ENCODE measurements at places on chromosomes 11 and 22.

GRCh38 chr22:35548722-35549112 is 8.1 kb downstream of the RASD2 start:
- DNase-seq = no peak

- no peak for DNase-seq
Observed at GRCh38 chr22:44309137-44309536, 3.6 kb downstream of the SHISAL1 start.

- DNase-seq = no peak
Observed at GRCh38 chr11:60991457-60991856, 20.0 kb downstream of the CD6 start.

DNA sequence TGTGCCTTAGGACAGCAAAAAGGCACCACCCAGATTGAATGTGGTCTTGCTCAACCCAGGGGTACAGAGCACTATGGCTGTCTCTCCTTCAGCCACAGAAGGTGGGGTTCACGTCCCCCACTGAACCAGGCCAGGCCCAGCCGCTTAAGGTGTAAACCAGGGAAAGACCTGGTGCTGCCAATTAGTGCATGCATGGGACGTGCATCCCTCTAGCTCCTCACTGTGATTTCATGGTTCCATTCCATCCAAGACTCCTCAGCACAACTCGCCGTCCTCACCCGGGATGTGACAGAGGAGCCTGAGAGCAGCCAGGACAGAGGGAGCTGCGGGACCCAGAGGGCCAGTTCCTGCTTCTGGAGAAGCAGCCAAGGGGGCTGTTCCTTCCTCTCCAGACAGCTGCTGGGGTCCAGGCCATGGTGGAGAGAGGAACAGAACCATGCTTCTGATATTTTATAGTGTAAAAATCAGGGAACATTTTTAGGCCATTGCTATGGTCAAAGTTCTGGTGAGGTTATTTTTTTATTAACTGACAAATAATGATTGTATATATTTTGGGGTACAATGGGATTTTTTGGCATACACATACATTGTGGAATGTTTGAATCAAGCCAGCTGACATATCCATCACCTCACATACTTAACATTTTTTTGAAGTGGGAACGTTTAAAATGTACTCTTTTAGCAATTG is 492.2 kb upstream of the B3GAT1 start:
- no peak for DNase-seq

GRCh38 chr11:17604201-17604914 is 57.3 kb downstream of the OTOG start:
- no peak for DNase-seq

- no peak for DNase-seq
Observed at GRCh38 chr11:61153593-61154095, 7.6 kb downstream of the VPS37C start.

DNA sequence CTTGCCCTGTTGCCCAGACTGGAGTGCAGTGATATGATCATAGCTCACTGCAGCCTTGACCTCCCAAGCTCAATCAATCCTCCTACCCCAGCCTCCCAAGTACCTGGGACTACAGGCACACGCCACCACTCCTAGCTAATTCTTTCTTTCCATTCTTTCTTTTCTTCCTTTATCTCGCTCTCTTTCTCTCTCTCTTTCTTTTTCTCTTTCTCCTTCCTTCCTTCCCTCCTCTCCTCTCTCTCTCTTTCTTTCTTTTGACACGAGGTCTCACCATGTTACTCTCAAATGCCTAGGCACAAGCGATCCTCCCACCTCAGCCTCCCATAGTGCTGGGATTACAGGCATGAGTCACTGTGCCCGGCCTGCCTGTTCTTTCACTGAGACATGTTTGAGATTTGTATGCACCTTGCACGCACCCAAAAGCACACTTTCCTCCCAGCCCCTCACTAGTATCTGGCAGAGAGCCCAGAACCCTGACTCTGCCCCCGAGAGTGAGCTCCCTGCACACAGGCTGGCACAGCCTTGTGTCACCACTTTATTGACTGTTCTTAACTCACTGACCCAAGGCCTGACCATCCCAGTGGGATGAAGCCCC is 56.8 kb downstream of the CD6 start:
- no peak for DNase-seq

GRCh38 chr11:13126430-13126829 is 117.3 kb downstream of the RASSF10 start:
- DNase-seq = no peak

DNA sequence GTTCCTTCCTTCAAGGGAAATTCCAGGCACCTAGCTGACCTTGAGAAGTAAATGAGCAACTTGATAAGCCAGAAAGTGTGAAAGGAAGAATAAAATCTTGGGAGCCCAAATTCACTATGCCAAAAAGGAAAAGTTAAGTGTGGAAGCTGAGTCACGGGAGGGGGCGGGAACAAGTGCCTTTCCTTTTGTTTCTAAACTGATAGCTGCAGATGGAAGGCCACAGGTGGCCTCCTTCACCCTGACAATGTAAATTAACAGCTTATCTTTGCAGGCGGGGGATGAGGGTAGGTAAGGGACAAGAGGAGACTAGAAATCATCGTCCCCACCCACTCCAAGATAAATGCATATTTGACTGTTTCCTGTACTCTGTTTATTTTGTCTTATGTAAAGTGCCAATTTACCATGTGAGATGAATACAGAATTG is 36.4 kb upstream of the TREH start:
- no peak for DNase-seq

GRCh38 chr11:41379084-41379483 is 80.4 kb downstream of the LRRC4C start:
- DNase-seq = no peak

DNA sequence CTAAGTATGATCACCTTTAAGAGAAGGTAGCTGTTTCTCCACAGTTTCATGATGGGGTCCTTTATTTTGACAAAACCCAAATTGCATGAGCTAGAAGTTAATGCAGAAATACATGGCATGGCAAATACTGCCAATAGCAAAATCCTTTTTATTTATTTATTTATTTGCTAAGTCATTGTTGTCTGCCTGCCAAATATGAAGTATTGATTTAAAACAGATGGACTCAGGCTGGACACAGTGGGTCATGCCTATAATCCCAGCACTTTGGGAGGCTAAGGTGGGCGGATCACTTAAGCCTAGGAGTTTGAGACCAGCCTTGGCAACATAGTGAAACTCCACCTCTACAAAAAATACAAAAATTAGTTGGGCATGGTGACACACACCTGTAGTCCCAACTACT is 52.4 kb downstream of the LARGE2 start:
- no peak for DNase-seq

DNA sequence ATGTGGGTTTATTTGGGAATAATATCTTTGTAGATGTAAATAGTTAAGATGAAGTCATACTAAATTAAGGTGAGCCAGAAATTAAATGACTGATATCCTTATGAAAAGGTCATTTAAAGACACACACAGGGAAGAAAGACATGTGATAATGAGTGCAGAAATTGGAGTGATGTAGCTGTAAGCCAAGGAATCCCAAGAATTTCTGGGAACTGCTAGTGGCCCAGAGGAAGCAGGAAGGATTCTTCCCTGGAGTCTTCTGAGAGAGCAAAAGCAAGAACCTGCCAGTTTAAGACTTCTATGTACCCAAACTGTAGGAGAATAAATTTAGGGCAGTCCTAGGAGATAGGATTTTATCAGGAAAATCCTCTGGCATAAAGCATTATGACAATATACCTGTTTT is 66.9 kb downstream of the LRRC4C start:
- no peak for DNase-seq

GRCh38 chr22:34763496-34763895 is 302.5 kb upstream of the ISX start:
- no peak for DNase-seq

DNA sequence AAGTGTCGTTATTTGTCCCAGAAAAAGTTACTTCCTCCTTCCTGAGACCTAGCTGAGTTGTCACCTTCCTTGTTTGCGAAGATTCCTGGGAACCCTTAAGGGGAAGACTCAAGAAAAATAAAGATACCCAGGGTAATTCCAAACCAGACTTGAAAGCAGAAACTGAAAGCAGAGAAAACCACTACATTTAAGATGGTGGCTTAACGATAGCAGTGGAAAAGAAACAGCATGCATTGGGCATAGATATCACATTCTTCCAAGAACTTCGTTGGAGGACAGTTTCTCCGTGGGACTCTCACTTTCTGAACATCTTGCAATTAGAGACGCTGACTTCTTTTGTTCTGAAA is 89.1 kb downstream of the FAM76B start:
- DNase-seq = no peak

DNA sequence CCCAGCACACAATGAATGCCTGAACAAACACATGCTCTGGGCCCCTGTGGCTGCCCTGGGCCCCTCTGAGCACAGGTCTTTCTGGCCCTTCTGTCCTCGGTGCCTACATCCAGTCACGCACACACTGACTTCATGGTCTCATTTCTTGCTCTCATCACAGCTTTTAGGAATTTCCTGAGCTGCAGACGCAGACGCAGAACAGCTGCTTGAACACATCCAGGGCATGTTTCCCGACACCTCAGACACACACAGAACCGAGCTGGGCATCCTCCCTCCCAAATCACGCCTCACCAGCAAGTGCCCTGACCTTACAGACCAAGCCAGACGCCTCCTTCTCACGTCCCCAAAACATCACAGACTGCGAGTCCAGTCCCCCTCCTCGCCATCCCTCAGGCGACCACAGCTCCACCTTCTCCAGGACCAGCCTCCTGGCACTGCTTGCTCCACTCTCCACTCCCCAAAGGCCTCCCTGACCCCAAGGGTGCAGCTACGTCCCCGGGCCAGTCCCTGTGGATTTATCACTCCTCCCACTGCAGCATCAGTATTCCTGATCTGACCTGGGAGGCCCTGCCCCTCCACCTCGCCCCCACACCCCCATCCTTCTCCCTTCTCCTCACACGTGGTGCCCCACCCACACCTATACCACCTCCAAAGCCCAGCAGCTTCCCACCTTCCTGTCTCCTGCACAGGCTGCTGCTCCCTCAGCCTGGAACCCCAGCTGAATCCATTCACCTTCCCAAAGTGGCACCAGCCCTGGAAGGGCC is 12.9 kb downstream of the SIRT3 start:
- no peak for DNase-seq

GRCh38 chr22:38167988-38168407 is 13.6 kb downstream of the PLA2G6 start:
- DNase-seq = no peak

- DNase-seq = no peak
Observed at GRCh38 chr11:59152312-59152951, 9.8 kb downstream of the FAM111A start.

DNA sequence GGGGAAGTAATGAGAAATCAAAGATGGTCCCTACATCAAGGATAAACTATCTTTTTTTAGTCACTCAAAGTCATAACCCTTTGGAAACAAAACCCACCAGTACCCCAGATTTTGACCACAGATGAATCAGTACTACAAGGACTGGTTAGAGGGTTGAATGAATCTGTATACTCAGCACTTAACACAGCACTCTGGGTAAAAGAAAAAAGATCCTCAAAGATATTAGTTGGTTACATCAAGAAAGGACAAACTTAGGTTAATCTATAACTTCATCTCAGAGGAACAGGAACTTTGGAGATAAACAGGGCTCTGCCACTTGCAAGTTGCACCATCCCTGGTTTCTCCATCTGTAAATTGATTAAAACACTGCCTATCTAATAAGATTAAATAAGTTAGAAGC is 18.8 kb downstream of the SC5D start:
- no peak for DNase-seq

GRCh38 chr11:133337951-133338418 is 194.3 kb downstream of the OPCML start:
- no peak for DNase-seq

DNA sequence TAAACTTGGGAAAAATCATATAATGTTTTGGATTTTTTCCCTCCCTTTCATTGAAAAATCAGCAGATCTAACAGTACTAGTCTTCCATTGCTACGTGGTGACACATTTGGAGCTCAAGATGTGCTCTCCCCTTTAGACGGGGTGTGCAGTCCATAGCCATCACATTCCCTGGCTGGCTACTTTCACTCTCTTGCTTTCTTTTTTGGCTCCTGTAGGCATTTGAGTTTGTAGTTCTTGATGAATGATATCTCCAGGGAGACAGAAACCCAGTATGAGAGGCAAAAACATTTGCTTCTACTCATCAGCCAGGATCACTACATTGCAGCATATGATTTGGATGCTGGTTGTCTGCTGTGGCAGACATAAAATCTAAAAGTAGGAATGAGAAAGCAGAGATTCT is 12.1 kb downstream of the CCDC81 start:
- DNase-seq = no peak

DNA sequence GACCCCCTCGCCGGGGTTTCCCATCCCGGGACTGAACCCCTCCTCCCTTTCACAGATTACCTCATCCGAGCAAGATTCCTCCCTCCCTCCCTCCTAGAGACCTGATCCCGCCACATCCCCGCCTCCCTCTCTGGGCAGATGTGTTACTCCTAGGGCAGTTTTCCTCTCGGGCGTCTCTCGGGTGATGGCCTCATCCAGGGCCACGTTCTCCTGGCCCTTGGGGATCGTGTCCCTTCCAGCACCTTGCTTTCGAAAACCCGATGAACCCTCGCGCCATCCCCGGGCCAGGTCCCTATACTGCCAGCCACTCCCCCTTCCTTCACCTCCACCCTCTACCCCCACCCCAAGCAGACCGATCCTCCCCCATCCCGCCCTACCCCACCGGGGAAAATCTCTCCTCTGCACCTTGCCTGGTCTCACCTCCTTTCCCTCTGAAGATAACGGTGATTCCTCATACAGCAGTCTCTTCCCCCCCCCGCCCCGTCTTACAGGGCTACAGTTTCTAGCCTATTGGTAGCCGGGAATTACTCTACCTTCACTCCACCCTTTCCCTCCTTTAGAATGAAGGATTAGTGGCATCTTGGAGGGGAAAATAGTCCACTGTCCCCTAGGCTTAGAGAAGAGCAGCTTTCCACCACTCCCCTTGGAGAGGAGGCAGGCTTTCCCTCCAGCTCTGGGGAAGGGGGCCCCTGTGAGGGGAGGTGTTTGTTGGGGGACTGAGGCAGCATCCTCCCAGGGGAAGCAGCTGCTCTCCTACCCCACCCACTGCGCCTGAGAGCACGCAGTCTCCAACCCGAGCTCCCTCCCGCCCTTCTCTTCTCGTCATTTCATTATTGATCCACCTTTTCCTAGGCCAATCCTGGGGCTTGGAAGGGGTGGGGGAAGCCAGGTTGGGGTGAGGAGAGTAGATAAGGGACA is 1.2 kb downstream of the KMT2A start:
- DNase-seq = peak; percentile 58

DNA sequence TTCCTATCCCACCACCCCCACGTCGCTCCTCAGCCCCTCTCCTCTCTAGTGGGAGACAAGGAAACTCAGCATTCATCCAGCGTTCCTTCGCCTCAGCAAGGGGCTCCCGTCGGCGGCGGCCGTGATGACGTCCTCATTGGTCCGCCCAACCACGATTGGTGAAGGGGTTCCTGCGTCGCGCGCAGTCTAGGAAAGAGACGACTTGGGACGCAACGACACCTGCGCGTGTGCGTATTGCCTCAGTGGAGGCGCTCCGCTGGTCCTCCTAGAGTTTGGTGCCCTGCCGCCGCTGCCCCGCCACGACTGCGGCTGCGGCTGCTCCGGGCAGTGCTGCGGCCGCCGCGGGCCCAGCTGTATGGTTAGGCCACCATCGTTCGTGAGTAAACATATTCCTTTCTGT is 56.6 kb downstream of the CCDC81 start:
- no peak for DNase-seq

All from HuH-7.5 (cell line).